ENCODE measurements at places on chromosomes 7 and 10.

- no peak for DNase-seq
Observed at GRCh38 chr10:111705021-111705420, 478.5 kb downstream of the GPAM start.

DNA sequence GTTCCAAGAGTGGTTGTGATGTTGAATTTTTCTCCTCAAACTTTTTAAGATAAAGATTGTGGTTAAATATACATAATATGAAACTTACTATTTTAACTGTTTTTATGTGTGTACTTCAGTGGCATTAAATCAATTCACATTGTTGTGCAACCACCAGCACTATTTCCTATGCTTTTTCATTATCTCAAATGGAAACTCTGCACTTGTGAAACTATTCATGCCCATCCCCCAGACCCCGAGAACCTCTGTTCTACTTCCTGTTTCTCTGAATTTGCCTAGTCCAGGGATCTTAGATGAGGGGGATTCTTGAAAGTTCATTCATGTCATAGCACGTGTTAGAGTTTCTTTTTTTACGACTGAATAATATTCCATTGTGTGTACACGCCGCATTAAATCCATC, 67.0 kb downstream of the WDR37 start:
- no peak for DNase-seq

DNA sequence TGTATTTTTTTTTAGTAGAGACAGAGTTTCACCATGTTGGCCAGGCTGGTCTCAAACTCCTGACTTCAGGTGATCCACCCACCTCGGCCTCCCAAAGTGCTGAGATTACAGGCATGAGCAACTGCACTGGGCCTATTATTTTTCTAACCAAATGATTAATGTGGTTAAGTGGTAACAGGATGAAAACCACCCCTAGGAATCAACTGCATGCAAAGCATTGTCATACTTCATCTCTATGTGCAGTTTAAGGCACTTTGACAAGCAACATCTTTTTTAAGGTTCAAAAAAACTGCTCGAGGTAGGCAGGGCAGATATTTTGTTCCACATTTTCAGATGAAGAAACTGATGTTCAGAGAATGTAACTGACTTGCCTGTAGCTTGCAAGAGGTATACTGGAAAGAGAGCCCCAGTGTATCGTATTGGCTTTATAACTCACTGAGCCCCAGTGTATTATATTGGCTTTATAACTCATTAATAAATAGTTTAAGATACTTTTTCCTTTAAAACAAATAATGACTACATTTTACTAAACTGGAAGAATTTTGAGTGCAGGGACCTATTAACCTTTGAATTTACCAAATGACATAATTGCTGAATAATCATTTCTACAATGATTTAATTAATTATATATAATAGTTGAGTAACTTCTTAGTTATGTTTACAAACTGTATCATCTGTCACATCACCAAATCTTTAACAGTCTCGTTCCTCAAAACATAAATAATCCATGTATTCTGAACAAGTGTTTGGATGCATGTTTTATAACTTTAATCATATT, 38.1 kb downstream of the RTKN2 start:
- no peak for DNase-seq

- DNase-seq, result no peak
Observed at GRCh38 chr7:25180946-25181345, 47.3 kb downstream of the NPVF start.

GRCh38 chr10:33441561-33441960, 107.1 kb upstream of the NRP1 start:
- DNase-seq, result no peak

DNA sequence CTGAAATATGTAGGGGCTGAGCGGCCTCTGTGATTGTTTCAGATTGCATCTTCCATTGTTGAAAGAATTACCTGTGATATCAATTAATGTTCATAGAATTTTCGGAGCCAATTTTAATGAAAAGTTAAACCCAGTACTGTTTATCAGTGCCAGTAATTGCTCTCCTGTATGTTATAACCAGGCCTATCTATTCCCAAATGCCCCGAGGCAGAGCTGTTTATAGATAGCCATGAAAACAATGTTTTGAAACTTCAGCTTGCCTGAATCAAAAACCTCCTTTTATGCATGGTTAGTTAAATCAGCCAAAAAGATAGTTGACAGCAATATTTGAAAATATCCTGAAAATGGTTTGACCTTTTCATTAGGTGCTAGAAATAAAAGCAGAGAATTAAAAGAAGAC, 50.1 kb upstream of the HDAC9 start:
- no peak for DNase-seq

DNA sequence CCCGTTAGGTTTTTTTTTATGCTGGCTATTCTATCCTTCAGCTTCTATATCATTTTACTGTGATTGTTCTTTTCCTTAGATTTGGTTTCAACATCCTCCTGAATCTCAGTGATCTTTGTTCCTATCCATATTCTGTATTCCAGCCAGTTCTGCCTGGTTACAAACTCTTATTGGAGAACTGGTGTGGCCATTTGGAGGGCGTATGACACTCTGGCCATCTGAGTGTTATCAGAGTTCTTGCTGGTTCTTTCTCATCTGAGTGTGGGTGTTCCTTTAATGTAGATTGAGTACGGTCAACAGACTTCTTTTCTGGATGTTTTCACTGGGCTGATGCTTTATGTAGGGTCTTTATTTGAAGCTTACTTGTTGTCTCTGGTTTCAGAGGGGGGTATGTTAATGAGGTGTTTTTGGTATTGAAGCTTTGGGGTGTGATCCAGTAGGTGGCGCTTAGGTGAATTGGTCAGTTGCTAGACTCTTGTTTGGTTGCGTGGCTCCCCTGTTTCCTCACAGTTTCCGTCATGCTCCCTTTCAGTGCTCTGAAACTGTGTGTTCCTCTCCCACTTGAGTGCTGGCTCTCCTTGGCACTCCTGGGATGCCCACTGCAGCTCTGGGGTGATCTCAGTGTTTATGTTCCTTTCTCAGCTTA, 80.7 kb downstream of the FANK1 start:
- DNase-seq, result no peak

- DNase-seq, result no peak
Observed at GRCh38 chr7:105229641-105230040, 159.1 kb downstream of the SRPK2 start.

GRCh38 chr10:103582331-103583123, 89.0 kb downstream of the NEURL1 start:
- DNase-seq, result no peak

DNA sequence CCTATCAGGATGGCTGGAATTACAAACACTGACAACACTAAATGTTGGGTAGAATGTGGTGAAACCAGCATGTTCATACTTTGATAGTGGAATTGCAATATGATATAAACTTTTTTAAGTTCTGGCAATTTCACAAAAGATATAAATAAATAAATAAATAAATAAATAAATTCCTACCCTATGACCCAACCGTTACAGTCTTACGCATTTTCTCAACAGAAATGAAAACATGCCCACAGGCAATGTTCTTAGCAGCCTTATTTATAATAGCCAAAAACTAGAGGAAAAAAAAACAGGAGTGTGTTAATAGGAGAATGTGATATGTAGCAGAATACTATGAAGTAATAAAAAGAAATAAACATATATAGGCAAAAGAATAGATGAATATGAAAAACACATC, 318.9 kb downstream of the IPMK start:
- DNase-seq, result no peak

- DNase-seq, result no peak
Observed at GRCh38 chr10:44032216-44032615, 352.7 kb downstream of the CXCL12 start.

DNA sequence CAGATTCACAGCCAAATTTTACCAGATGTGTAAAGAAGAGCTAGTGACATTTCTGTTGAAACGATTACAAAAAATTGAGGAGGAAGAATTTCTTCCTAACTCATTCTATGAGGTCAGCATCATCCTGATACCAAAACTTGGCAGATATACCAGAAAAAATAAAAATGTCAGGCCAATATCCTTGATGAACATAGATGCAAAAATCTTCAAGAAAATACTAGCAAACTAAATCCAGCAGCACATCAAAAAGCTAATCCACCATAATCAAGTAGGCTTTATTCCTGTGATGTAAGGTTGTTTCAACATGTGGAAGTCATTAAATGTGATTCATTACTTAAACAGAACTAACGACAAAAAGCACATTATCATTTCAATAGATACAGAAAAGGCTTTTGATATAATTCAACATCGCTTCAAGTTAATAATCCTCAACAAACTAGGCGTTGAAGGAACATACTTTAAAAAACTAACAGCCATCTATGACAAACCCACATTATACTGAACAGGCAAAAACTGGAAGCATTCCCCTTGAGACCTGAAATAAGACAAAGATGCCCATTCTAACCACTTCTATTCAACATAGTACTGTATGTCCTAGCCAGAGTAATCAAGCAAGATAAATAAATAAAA, 807.7 kb upstream of the ZWINT start:
- no peak for DNase-seq

GRCh38 chr10:6275022-6275997, 72.6 kb downstream of the PFKFB3 start:
- DNase-seq, result peak; percentile 78

DNA sequence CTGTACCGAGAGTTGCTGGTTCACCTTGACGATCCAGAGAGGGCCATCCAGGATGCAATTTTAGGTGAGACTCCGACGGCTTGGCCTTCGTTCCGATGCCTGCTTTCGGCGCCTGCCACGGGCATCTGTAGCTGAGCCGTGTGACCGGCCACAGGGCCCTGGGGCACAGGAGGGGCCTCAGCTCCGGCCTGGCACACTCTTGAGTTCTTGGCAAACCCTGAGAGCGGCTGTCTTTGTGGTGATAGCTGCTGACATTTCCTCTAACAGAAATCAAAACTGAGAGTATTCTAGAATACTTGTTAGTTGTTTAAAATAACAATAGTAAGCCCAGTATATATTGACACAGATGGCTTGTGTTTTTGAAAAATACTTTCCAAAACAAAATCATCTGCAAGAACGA, 52.2 kb upstream of the SUN1 start:
- no peak for DNase-seq

DNA sequence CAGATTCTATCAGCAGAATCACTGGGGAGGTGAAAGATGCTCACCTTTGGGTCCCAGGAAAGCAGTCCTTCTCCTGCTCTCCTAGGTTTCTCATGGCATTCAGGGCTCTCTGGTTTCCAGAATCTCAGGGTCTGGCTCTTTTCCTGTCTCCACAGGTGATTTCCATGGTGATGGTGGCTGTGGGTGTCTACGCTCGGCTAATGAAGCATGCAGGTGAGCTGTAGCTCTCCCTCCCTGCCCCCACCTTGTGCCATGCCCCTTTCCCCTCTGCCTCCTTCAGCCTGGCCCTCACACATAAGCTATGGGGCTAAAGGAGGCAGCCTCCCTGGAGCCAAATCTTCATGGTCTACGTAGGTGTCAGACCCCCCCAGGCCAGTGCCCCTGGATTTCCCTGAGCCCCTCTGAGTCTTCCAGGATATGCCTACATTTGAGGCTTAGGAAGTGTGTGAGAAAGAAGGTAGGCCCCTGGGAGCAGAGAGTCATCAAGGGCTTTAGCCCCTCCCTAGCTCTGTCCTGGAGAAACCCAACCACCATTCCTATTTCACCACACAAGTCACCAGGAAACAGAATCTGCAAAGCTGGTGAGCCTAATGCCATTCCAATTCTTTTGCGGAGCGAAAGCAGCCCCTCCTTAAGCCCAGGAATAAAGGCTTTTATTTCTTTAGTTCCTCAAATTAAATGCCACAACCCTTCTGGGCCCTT, 17.2 kb downstream of the TSPAN33 start:
- no peak for DNase-seq

GRCh38 chr7:51275532-51275931, 41.1 kb downstream of the COBL start:
- no peak for DNase-seq

DNA sequence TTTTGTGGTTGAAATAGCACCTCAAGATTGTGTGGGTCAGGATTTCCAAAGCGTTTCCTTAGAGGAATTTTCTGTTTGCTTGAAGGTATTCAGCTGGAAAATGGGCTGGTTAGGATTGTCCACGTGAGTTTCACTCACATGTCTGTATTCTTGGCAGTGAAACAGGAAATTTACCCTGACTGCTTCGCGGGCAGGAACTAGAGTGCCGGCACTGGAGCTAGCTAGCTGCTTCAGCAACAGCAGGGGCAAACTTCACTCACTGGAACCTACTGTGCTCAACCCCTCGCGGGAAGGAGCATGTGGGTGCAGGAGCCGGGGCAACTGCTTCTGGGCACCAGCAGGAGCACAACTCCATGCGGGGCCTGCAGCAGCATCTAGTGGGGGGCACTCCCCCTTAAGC, 38.0 kb upstream of the RTKN2 start:
- DNase-seq, result no peak

All from stimulated activated CD8-positive, alpha-beta memory T cell treated with anti-CD3 and anti-CD28 coated beads, Interleukin-7, amount 100 ng/mL, for 24 hours (primary cell).